ENCODE measurements at places on chromosomes 2 and 18.

DNA sequence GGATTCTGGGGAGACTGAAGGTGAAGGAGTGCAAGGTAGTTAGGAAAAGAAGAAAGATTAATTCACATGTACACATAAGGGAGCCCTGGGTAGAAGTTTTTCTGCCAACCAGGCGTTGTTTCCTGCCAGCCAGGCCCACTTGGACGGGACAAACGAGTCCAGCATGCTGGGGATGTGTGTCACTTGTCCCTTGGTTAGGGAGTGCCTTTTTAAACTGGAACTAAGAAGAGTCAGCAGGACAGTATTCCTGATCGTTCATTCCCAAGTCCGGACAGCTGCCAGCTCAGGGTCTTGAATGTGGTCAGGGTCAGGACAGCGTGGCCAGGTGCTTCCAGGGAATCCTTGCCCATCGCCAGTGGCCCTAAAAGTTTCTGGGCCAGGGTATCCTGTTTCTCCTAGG lies 43.2 kb downstream of the POMC start:
- DNase-seq = no peak

GRCh38 chr2:20630967-20631366 lies 19.9 kb downstream of the HS1BP3 start:
- DNase-seq = no peak

DNA sequence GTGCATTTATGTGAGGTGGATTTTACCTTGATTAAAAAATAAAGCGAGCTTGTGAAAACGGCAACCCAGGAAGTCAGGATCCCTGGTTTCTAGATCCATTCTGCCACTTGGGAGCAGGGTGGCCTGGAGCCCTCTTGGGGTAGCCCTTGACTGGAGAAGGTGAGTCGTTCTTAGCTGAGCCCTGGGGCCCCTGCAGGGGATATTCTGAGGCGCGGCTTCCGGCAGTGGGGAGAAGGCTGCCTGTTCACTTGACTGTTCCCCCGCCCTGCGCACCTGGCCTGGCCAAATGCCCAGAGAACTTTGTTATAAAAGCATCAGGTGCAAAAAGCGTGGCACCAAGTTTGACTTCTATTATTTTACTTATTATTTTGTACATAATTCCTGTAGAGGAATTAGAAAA lies 221.9 kb downstream of the DYSF start:
- no peak for DNase-seq

DNA sequence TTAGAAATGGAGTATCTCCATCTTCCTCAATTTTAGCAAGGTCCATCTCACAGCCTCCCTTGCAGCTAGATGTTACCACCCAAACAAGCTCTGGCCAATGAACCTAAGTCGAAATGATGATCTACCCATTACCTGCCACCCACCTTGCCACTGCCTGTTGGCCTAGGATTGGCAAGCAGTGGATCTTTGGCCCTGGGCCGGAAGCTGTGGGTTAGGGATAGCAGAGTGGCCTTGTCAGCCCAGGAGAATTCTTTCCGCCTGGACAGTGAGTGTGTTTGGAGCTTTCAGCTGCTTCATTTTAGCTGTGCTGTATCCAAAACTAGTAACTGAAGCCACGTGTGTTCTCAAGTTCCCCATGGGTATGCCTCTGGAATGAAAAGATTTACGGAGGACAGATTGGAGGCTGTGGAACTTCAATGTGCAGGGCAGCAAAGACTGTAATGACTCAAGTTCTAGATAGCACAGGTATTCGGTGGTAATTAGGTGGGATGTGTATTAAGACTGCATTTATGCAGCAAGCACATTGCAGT lies 7.7 kb upstream of the PARD6G start:
- no peak for DNase-seq

GRCh38 chr2:166240387-166241313 lies 112.8 kb upstream of the SCN1A start:
- no peak for DNase-seq

GRCh38 chr2:181142514-181142913 lies 162.1 kb downstream of the UBE2E3 start:
- DNase-seq = no peak

Measured in dermis microvascular lymphatic vessel endothelial cell (primary cell).